Heart left ventricle (tissue), 16 donors: ENCODE measurements at places on chromosomes 7 and 10. TPM values are rescaled to one million over a fixed set of nuclear protein-coding genes. Genes with fewer than 3 reads are reported as not detected.

The ERV3-1 gene
- total RNA-seq, result 7.4 TPM

The IFIT1B gene
- total RNA-seq, result not detected

The SRRM3 gene
- 4.9 TPM for total RNA-seq

The MYL10 gene
- total RNA-seq, result not detected

The TAF3 gene
- total RNA-seq, result 5.9 TPM

The POT1 gene
- total RNA-seq, result 19.5 TPM

The SDK1 gene
- 4.9 TPM for total RNA-seq

The FGF8 gene
- total RNA-seq, result not detected

The CYP3A4 gene
- not detected for total RNA-seq

The CALML5 gene
- total RNA-seq, result not detected

The HOXA5 gene
- total RNA-seq, result not detected

The CCL26 gene
- total RNA-seq, result not detected

The SOSTDC1 gene
- 0.15 TPM for total RNA-seq

The DKK1 gene
- 1.5 TPM for total RNA-seq

The SPACDR gene
- 0.39 TPM for total RNA-seq

The BMPER gene
- total RNA-seq, result 0.72 TPM

The GLCCI1 gene
- total RNA-seq, result 2.4 TPM

The SGPL1 gene
- 14.7 TPM for total RNA-seq

The FRMPD2 gene
- total RNA-seq, result not detected

The GIMAP4 gene
- 31.5 TPM for total RNA-seq

The POLR2J gene
- 44.3 TPM for total RNA-seq

The PBLD gene
- total RNA-seq, result 7.5 TPM

The NKX6-2 gene
- not detected for total RNA-seq

The MSMB gene
- not detected for total RNA-seq

The PAX4 gene
- total RNA-seq, result not detected

The ADAM8 gene
- 6.4 TPM for total RNA-seq

The ANKRD7 gene
- total RNA-seq, result 0.43 TPM

The ARL3 gene
- total RNA-seq, result 14.7 TPM

The SEC24C gene
- 65.5 TPM for total RNA-seq

The SMARCD3 gene
- 104 TPM for total RNA-seq

The STEAP4 gene
- 19.0 TPM for total RNA-seq

The DNA2 gene
- total RNA-seq, result 1.6 TPM

The ARHGAP22 gene
- 1.2 TPM for total RNA-seq

The OR9A2 gene
- not detected for total RNA-seq

The HHEX gene
- total RNA-seq, result 1.8 TPM

The FAM221A gene
- 3.1 TPM for total RNA-seq

The UTF1 gene
- not detected for total RNA-seq

The HOXA13 gene
- total RNA-seq, result not detected

The SEMA4G gene
- 1.3 TPM for total RNA-seq

The NEUROG3 gene
- not detected for total RNA-seq

The IPMK gene
- total RNA-seq, result 2.6 TPM

The CARD11 gene
- 3.2 TPM for total RNA-seq

The CLRN3 gene
- 0.35 TPM for total RNA-seq

The RAMP3 gene
- total RNA-seq, result 26.9 TPM

The RPEL1 gene
- total RNA-seq, result not detected

The TASOR2 gene
- total RNA-seq, result 40.5 TPM

The NEURL1 gene
- total RNA-seq, result 0.59 TPM

The DYNC1I1 gene
- total RNA-seq, result 46.8 TPM

The GIMAP5 gene
- total RNA-seq, result 12.2 TPM

The PRF1 gene
- total RNA-seq, result 0.87 TPM

The CADPS2 gene
- 10.7 TPM for total RNA-seq

The CYP2C8 gene
- total RNA-seq, result 0.14 TPM

The INSYN2A gene
- 0.37 TPM for total RNA-seq
